Suppressor macrophage (primary cell): ENCODE measurements at places on chromosomes 5 and 9.

GRCh38 chr5:28809811-28810750 lies 1771.7 kb upstream of the CDH9 start:
- no peak for DNase-seq

GRCh38 chr9:95249986-95250385 lies 67.5 kb downstream of the FANCC start:
- DNase-seq = no peak

DNA sequence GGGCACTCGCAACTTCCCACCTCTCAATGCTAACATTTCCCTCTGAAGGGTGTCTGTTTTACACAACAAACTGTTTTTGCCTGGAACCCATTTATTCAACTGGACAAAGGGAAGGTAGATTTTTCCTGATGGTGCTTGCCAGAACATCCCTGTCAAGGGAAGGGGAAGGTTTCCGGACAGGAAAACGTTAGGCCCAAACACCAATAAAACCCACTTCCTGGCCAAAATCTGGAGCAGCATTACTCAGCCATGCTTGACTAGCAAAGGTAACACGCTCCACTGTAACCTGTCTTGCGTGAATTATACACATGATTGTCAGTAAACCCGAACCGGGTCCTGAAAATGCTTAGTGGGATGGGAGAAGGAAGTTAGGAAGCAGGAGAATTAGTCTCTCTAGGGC lies 90.2 kb downstream of the SAXO1 start:
- DNase-seq = no peak

GRCh38 chr5:128646176-128646575 lies 108.1 kb upstream of the FBN2 start:
- DNase-seq = no peak

GRCh38 chr9:86407022-86407421 lies 52.8 kb upstream of the TUT7 start:
- DNase-seq = peak; percentile 27

- DNase-seq = no peak
These were observed 75.3 kb downstream of the TJP2 start for GRCh38 chr9:69249337-69249736.

DNA sequence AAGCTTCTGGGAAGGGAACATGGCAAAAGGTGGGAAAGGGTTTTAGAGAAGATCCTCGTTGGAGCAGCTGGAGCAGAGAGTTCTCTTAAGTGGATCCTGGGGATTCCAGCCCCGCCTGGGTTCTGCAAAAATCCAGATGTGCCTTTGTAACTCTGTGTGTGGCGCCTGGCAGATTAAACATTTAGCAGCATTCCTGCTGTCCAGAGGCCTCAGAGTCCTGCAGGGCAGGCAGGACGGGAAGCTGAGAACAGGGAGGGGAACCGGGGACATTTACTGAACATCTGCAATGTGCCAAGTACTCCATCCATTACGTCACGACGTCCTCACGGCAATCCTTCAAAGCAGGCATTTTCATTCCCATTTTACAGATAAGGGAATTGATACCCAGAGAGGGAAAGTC lies 6.0 kb downstream of the EIF4E1B start:
- DNase-seq = no peak

- DNase-seq = peak; percentile 81
These were observed 20.5 kb downstream of the ERAP2 start for GRCh38 chr5:96896806-96897205.

GRCh38 chr5:170343177-170343576 lies 45.6 kb upstream of the LCP2 start:
- DNase-seq = no peak

DNA sequence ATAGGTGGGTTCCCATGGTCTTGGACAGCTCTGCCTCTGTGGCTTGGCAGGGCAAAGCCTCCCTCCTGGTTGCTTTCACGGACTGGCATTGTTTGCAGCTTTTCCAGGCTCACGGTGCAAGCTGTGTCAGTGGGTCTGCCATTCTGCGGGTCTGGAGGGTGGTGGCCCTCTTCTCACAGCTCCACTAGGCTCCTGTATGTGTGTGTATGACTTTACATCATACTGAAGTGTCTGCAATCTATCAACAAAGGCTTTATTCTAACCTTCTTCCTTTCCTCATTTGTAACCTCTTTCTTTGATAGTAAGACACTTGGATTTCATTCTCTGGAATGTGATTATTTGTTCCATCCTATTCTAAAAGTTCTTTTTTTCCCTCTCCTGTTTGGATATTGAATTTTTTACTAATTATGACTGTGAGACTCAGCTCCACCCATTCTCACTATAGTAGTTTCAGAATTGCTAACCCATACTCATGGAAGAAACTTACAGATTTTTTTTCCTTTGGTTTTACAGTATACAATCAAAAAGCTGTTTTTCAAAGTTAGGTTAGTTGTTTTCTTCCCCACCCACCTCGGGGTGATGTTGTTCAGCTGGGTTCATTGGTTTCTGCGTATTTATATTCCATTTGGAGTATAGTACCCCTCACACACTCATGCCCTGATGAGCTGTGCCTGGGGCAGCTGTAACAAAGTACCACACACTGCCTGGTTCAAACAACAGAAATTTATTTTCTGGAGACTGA lies 144.6 kb upstream of the OTULINL start:
- no peak for DNase-seq

- DNase-seq = no peak
These were observed 254.9 kb downstream of the SAXO1 start for GRCh38 chr9:18778147-18778546.

DNA sequence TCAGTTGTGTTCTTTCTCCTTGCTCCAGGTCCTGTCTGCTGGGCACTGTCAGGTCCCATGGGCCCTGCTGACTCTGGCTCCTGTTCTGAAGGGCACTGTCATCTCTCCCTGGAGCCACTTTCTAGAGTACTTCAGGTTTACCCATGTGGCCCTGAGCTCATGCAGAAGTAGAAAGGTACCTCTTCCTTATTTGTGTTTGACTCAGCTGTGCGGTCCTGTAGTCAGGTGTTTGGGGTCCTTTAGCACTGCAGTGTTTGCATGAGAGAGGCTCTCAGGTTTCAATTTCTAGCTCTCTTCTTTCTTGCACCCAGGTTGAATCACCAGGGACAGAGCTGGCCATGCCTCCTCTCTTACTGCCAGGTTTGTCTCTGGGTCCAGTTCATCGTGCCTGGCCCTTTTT lies 71.5 kb downstream of the HSPA4 start:
- no peak for DNase-seq

DNA sequence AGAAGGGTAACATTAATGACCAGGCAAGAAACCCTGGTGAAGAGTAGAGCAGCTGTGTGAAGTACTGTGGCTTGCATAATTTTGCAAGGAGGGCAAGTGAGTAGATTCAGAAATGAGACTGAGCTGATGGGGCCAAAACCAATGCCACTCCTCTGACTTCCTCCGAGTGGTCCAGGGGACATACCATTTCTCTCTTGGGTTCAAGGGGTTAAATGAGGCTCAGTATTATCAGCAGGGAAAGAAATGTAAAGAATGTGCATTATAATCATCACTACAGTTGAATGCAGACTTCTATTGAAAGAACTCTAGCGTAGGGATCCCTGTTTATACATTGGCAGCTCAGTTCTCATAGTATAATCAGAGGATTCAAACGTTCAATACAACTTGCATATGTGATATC lies 9.9 kb downstream of the POLR3G start:
- DNase-seq = no peak

DNA sequence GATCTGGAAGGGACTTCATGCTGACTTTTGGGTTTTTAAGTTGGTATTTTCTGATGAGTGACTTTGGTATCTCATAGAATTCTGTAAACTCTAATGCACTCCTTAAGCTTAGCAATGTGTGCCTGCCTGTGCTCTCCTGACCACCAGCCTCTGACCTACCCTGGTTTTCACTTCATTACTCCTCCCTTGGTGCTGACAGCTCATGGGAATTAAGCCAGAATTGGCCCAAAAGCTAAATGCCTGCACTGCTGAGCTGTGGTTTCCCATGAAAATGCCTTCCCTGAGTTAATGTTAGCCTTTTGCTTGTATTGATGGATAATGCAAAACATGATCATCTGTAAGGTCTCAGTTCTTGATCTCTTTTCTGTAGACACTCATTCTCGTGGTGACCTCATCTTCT lies 308.0 kb downstream of the DOCK8 start:
- no peak for DNase-seq

GRCh38 chr5:91777671-91778070 lies 394.6 kb upstream of the ARRDC3 start:
- no peak for DNase-seq

- DNase-seq = no peak
These were observed 313.3 kb downstream of the PIK3R1 start for GRCh38 chr5:68528821-68529273.

DNA sequence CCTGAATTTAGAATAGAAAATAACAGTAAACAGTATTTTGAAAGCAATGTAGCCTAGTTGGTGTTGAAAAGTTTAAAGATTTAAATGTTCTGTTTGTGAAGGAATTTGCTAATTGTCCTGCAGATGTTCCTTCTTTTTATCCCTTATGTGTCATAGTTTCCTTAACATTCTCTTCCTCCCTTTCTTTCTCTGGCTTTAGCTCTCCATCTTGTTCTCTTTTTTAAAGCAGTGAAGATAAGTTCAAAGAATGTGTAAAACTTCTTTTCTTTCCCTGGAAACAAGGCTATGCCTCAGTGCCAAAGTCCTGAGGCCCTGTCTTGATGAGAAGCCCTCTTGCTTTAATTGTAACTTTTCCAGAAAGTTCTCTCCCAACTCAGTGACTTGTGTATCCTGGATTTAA lies 24.4 kb upstream of the GAS1 start:
- DNase-seq = no peak

DNA sequence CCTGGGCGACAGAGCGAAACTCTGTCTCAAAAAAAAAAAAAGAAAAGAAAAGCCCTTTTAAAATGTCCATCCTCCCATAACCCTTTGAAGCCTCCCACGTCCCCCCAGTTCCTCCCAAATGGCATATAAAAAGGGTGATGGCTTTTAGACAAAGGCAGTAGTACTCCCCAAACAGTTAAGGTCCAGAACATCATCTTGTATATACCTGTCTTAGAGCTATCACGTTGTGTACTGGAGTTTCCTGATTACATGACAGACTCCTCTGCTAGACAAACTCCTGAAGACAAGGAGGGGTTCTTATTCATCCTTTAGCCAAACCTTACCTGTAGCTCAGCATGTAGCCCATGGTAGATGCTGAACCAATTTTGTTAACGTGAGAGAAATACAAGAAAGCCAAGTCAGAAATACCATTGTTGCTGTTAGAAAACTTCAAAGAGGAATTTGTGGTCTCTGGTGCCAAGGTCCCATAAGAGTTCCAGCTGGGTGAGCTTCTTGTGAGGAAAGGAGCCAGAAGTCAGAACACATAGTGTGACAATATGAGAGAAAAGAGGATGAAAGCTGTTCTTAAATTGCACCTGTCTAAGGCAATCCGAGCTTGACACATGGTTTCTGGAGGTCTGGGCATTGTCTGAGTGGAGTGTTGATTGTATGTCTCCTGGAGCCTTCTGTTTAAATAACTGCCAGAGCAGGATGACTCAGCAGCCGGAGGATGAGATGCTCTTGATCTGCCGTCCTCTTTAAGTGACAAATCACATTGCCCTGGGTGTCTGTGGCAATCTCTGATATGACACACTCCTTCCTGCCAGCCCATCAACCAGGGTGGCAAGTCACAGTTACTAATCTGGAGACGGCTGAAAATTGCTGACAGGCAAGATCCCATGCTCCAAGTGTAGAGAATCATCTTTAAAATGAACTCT lies 69.1 kb downstream of the ARRDC3 start:
- DNase-seq = peak; percentile 95

DNA sequence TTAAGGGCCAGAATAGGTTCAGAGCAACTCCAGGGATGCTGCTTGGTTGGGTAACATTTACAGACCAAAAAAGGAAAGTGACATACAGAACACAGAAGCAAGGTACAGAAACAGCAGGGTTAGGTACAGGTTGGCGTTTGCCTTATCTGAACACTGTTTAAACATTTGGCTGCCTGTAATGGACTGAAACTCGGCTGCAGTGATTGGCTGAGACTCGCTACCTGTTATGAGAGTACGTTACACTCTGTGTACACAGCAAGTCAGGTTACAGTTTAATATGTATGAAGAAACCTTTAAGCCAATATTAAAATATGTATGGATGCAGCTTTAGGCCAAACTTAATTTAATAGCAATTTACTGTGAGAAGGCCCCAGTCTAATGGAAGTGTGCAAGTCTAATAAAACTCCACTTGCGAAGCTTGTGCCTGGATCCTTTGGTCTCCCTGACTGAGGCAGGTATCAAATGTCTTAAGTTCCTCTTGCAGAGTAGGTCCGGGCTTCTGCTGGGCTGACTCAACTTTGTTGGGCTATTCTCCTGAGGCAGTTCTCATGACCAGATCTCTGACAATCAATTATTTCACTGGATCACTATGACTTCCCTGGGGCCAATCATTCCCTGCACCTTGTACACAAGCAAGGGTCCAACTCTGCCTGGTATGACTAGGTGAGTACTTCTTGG lies 204.9 kb downstream of the ZNF462 start:
- no peak for DNase-seq
